Activated CD8-positive, alpha-beta memory T cell treated with anti-CD3 and anti-CD28 coated beads for 1 hour (primary cell): ENCODE measurements at places on chromosomes 5 and 9.

DNA sequence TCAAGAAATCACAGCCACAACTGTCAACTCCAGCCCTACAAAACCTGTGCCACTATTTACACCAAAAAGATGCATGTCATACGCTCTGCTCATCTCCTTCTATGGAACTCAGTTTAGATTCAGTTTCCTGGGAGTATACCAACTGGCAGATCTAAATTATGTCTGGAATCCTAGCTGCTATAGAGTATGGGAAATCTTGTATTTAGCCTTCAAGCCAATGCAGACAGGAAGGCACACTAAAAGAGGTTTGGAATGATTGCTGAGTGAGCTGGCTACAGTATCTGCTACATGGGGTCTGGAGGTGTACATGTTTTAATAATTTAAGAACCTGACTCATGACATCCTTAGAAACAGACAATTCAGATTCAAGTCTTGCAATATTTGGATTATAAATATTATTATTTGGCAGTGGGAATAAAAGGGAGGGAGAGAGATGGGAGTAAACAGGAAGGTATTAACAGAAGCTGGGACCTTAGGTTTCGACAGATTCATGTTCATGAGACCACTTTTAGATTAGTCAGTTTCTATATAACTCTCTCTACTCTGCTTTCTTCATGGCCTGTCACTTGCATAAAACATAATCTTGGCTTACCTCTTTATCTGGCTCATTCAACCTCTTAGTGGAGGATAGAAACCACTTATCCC is 178.8 kb upstream of the HAPLN1 start:
- no peak for DNase-seq

- DNase-seq, result no peak
These were observed 249.7 kb downstream of the ARHGAP26 start for GRCh38 chr5:143019614-143020515.

DNA sequence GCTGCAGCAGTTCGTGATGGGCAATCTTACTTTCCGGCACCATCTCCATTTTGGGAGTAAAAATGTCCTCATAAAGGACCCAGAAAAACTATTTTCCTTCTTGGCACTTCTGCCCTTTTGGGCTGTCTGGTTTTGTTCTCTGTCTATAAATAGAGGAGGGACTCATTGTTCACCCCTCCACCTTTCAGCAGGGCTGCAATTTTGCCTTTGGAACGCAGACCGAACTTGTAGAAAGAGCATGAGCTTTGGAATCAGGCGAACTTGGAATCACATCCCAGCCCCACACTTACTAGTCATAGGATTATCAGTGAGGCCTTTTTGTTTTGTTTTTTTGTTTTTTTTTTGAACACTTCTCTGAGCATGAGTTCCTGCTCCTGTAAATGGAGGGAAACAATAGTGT is 178.1 kb upstream of the IL12B start:
- no peak for DNase-seq

DNA sequence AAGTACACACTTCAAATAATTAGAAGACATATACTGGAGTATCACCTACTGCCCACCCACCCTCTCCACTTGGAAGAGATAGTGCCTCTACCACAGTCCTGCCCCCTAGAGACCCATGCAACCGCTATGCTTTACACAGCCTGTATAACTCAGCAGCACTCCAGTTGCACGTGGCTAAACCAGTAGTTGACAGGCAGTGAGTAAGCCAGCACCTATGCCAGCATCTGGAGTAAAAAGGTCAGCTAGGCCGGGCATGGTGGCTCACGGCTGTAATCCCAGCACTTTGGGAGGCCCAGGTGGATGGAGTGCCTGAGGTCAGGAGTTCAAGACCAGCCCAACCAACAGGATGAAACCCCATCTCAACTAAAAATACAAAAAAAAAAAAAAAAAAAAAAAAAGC is 356.4 kb downstream of the NR2F1-AS1 start:
- no peak for DNase-seq

DNA sequence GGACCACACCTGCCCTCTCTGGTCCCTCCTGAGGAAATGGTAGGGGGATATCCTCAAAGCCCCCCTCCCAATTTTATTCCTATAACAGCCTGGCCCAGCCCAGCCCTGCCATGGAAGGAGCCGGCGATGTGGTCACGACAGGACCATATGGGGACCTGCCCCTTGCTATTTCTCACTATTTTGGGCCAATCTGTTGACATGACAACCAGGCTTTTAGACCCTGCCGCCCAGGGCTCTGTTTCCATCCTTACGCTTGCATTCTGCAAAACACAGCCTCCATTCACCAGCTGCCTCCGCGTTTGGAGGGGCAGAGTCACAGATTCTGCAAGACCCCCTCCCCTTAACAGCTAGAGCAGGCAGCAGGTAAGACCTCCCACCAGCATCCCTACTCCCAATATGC is 112.2 kb downstream of the GABBR2 start:
- no peak for DNase-seq

GRCh38 chr5:127820910-127821553 is 117.8 kb downstream of the CCDC192 start:
- no peak for DNase-seq

GRCh38 chr5:26121338-26121737 is 917.0 kb downstream of the CDH9 start:
- DNase-seq, result no peak

- DNase-seq, result no peak
These were observed 18.0 kb upstream of the CAPSL start for GRCh38 chr5:35956429-35956828.

DNA sequence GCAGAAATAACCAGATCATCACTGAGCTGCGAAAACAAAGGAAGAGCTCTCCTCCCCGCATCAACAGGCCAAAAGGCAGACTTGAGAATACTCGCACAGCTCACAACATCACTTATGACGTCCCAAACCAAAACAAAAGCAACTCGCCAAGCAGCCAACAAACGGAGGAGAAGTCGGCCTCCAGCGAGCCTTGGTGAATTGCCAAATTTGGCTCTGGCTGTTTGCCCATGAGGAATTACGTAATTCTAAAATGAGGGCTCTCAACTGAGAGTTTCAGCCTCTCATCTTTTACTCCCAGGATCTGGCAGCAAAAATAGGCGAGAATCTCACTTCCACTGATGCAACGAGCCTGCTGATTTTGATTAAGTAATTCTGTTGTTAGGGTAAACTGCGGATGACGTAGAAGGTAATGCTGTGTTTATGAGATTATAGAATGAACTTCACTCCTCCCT is 51.7 kb upstream of the SEMA6A start:
- no peak for DNase-seq

DNA sequence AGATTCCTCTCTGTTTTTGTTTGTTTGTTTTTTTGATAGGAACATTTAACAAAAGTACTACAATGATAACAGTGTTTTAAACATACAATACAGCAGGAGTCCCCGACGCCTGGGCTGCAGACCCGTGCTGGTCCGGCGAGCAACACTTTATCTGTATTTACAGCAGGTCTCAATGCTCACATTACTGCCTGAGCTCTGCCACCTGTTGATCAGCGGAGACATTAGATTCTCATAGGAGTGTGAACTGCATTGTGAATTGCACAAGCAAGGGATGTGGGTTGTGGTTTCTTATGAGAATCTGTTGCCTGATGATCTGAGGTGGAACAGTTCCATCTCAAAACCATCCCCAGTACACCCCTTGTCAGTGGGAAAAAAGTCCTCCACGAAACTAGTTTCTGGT is 1068.5 kb upstream of the CDH10 start:
- no peak for DNase-seq

DNA sequence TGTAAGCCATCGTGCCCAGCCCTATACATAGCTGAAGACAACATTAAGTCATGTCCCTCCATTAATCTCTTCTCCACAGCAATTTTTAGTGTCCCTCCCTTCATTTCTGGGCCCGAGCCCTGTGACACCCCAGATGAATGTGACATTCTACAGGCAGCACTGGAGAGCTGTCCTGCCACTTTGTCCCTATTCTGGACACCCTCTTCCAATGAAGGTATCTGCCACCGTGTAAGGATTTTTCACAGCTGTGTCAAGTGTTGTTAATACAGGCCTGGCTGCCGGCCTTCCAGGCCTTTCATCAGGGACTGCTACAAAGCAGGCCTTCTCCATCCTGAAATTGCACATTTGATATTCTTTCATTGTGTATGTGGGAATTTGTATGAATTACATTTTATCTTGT is 62.0 kb upstream of the SLC28A3 start:
- DNase-seq, result no peak

DNA sequence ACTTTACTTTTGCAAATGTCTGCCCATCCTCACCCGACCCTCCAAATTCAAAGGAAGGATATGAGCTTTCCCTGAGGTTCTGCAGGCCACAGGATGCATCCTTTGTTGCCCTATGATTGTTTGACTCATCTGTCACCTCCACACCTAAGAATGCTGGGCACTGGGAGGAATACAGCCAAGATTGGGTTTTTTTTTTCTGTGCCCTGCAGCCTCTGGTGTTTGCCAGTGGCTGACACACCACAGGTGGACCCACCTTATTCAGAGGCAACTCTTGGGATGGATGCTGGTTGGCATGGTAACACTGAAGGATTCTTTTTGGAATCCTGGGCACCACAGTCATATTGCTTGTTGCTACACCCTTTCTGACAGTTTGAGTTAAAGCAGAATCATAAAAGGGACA is 29.7 kb downstream of the C9orf152 start:
- no peak for DNase-seq
